ENCODE measurements at places on chromosomes 6 and 20. TPM values are rescaled to one million over a fixed set of nuclear protein-coding genes. Genes with fewer than 3 reads are reported as not detected.

DNA sequence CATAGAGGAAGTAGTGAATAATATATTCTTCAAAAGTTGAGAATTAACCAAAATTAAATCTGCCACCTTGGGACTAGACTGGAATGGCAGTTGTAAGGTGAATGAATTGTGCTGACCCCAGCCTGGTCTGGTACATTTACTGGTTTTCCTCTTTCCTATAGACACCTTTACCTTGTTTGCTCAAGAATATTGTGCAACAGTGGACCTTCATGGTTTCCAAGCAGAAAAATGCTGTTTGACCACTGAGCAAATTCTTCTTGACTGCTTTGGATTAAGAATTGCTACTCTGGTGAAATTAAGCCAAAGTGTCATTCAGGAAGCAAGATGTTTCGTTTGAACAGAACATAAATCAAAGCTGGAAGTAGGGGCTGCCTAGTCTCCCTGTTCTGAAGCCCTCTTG lies 156.6 kb upstream of the TAB2 start:
- DNase-seq, result no peak
- H3K36me3 ChIP-seq, result peaks cover 9% of the 10 kb centered on the region
- no peaks in the 10 kb centered on the region for H3K27me3 ChIP-seq
- H3K27ac ChIP-seq, result no peak overlapping the region
- no peak overlapping the region for H3K4me3 ChIP-seq
- H3K4me1 ChIP-seq, result peaks cover 12% of the 10 kb centered on the region

GRCh38 chr6:166572370-166573261 lies 13.9 kb downstream of the RAMACL start:
- peaks cover 2% of the 10 kb centered on the region for H3K36me3 ChIP-seq
- H3K27me3 ChIP-seq, result no peaks in the 10 kb centered on the region
- H3K4me1 ChIP-seq, result peaks cover 2% of the 10 kb centered on the region
- H3K4me3 ChIP-seq, result no peak overlapping the region
- H3K27ac ChIP-seq, result no peak overlapping the region

Gene E2F3
- 8.8 TPM for total RNA-seq

DNA sequence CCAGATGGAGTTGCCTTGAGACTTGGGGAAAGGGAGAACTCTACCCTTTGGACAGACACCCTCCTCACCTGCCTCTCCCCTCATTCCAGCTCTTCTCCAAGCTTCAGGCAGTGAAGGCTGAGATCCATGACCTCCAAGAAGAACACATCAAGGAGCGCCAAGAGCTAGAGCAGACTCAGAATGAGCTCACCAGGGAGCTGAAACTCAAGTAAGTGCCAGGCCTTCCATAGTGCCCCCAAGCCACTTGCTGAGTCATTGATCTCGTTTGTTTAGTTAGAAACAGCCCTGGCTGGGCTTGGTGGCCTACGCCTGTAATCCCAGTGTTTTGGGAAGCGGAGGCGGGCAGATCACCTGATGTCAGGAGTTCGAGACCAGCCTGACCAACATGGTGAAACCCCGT lies 39.2 kb downstream of the KIF3B start:
- no peak for DNase-seq
- peaks cover 3% of the 10 kb centered on the region for H3K36me3 ChIP-seq
- H3K4me1 ChIP-seq, result peaks cover 14% of the 10 kb centered on the region
- no peak overlapping the region for H3K27ac ChIP-seq
- H3K27me3 ChIP-seq, result no peaks in the 10 kb centered on the region
- H3K4me3 ChIP-seq, result no peak overlapping the region

Gene ARMH2
- 1.1 TPM for total RNA-seq

GRCh38 chr20:53763707-53764414 lies 170.2 kb upstream of the ZNF217 start:
- H3K27me3 ChIP-seq, result no peaks in the 10 kb centered on the region
- no peaks in the 10 kb centered on the region for H3K36me3 ChIP-seq
- no peak for DNase-seq

Gene RBPJL
- total RNA-seq, result not detected

- no peak for DNase-seq
- peaks cover 33% of the 10 kb centered on the region for H3K4me1 ChIP-seq
- peak overlapping the region; percentile 8 for H3K27ac ChIP-seq
- no peak overlapping the region for H3K4me3 ChIP-seq
Observed at GRCh38 chr20:62186887-62187866, 4.3 kb downstream of the MTG2 start.

GRCh38 chr20:62770111-62770910 lies 26.0 kb upstream of the MRGBP start:
- peaks cover 16% of the 10 kb centered on the region for H3K4me1 ChIP-seq
- H3K36me3 ChIP-seq, result no peaks in the 10 kb centered on the region
- DNase-seq, result no peak
- H3K4me3 ChIP-seq, result no peak overlapping the region
- H3K27ac ChIP-seq, result no peak overlapping the region

DNA sequence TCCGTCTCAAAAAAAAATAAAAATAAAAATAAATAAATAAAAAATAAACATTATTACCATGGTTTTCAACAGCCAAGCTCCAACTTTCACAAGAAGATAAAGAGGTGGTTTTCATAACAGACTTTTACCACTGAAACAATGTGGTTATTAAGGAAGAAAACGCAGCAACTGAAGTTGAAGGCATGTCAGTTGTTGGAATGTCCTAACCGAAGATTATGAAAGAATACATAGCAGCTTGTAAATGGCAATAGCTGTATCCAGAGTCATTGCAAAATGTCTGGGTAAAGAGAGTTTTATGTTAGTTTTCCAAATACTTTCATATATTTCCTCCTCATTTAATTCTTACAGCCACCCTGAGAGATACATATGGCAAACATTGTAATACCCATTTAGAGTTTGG lies 161.6 kb upstream of the MARCKS start:
- H3K4me1 ChIP-seq, result no peaks in the 10 kb centered on the region
- no peaks in the 10 kb centered on the region for H3K36me3 ChIP-seq
- DNase-seq, result no peak
- no peak overlapping the region for H3K4me3 ChIP-seq

DNA sequence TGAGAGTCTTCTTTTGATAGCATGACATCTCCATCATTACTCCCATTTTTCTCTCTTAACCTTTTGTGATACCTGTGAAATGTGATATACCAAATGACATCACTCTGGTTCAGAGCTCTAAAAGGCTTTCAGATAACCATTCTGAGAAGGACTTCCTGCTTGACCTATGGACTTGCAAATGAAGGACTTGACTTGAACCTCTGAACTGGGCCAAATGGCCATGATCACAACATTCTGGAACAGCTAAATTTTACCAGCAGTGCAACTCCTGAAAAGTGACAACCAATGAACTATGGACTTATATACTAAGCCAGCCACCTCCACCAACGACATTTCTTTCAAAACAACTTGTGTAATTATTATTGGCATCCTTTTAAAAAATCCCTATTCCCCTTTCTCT lies 1085.8 kb upstream of the CITED2 start:
- H3K4me3 ChIP-seq, result no peak overlapping the region
- peaks cover 2% of the 10 kb centered on the region for H3K36me3 ChIP-seq
- peaks cover 11% of the 10 kb centered on the region for H3K27me3 ChIP-seq
- DNase-seq, result no peak

GRCh38 chr6:56353860-56354259 lies 106.5 kb upstream of the COL21A1 start:
- H3K36me3 ChIP-seq, result no peaks in the 10 kb centered on the region
- H3K27ac ChIP-seq, result no peak overlapping the region
- H3K27me3 ChIP-seq, result peaks cover 5% of the 10 kb centered on the region
- H3K4me1 ChIP-seq, result no peaks in the 10 kb centered on the region
- DNase-seq, result no peak

GRCh38 chr6:13505345-13505734 lies 17.9 kb upstream of the GFOD1 start:
- peaks cover 2% of the 10 kb centered on the region for H3K36me3 ChIP-seq
- no peak for DNase-seq
- H3K4me1 ChIP-seq, result peaks cover 5% of the 10 kb centered on the region
- no peak overlapping the region for H3K4me3 ChIP-seq
- peaks cover 25% of the 10 kb centered on the region for H3K27me3 ChIP-seq

DNA sequence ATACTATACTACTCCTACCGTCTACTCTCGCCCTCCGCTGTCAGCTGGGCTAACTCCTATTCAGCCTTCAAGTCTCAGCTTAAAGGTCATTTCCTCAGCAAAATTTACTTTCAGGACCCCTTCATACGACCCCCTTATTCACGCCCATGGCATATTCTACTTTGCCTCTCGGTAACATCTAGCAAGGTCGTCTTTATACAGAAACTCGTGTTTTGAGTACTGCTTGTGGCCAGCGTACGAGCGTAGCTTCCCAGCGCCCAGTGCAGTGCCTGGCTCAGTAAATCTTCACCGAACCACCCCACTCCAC lies 546 bp downstream of the CRNKL1 start:
- no peak for DNase-seq
- H3K4me3 ChIP-seq, result peak overlapping the region; percentile 100
- peaks cover 10% of the 10 kb centered on the region for H3K36me3 ChIP-seq
- H3K27ac ChIP-seq, result peak overlapping the region; percentile 100
- peaks cover 23% of the 10 kb centered on the region for H3K4me1 ChIP-seq

GRCh38 chr6:167564416-167565250 lies 239.7 kb downstream of the TTLL2 start:
- no peaks in the 10 kb centered on the region for H3K4me1 ChIP-seq
- peaks cover 23% of the 10 kb centered on the region for H3K27me3 ChIP-seq
- H3K27ac ChIP-seq, result no peak overlapping the region

GRCh38 chr6:115766745-115767462 lies 293.8 kb downstream of the FRK start:
- no peaks in the 10 kb centered on the region for H3K36me3 ChIP-seq
- H3K27me3 ChIP-seq, result no peaks in the 10 kb centered on the region
- H3K4me3 ChIP-seq, result no peak overlapping the region
- no peak overlapping the region for H3K27ac ChIP-seq

Gene ZBTB46
- 0.21 TPM for total RNA-seq

DNA sequence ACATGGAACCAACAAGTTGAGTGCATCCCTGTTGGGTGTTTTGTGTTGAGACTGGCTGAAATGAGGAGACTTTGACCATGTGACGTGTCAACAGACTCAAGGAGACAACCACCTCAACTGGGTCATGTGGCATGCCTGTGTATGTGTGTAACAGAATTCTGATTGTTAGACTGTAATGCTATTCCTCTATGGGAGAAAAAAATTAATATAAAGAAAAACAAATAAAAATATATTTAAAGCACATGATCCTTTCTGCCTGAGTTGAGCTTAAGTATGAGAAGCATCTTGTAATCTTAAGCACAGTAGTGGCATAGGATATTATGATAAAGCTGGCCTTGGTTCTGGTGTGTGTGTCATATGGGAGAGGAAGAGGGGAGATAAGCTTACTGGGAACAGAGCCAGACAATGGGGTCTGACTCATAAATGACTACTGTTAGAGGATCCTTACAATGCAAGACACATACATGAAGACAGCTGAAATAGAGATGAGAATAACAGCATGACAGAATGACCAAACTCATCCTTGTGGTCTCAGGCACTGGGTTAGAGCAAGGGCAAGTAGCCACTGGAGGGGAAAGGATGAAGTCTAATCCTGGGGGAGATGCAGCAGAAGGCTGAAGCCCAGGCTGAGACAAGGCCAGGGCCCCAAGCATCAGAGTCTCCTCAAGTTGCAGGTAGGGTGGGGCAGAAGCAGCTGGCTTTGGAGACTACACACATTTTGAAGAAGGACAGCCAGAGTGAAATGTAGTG lies 9.2 kb downstream of the TP53INP2 start:
- DNase-seq, result no peak
- no peaks in the 10 kb centered on the region for H3K27me3 ChIP-seq
- H3K4me1 ChIP-seq, result peaks cover 22% of the 10 kb centered on the region

GRCh38 chr6:40844246-40844645 lies 194.8 kb downstream of the UNC5CL start:
- peaks cover 64% of the 10 kb centered on the region for H3K27me3 ChIP-seq
- H3K4me1 ChIP-seq, result peaks cover 2% of the 10 kb centered on the region
- peaks cover 3% of the 10 kb centered on the region for H3K36me3 ChIP-seq

DNA sequence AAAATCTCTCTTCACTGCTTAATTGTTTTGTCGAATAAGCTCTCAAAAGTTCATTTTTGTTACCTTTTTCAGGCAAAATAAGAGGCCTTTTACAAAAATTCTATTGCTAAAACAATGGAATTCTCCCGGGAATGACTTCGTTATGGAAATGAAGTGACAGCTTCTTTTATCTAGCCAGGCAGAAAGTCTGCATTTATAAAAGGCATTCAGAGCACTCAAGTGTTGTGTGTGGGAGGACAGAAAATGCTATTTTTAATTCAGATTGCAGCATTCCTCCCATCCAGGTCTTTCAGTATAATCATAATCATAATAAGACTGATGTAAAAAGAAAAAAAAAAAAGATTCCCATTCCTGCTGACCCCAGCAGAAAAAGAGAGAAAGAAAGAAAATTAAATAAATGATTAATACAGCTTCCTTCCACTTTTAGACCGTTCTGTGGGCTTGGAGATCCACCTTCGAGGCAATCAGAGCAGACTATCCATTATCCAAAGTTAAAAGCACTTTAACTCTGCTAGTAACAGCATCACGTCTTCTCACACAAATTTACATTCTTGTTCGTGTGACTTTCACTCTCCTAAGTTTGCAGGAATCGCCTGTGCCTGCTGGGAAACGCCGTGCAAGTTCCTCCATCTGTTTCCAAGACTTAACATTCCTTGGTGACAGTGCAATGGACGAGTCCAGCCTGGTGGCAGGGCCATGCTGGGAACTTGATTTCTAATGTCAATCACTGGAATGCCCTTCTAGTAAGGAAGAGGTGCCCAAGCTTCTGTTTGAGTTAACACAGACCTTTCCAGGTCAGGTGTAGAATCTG lies 258.8 kb downstream of the GMPR start:
- H3K27me3 ChIP-seq, result no peaks in the 10 kb centered on the region
- no peaks in the 10 kb centered on the region for H3K36me3 ChIP-seq
- H3K4me3 ChIP-seq, result no peak overlapping the region
- no peak for DNase-seq
- peak overlapping the region; percentile 53 for H3K27ac ChIP-seq
- H3K4me1 ChIP-seq, result peaks cover 33% of the 10 kb centered on the region

Gene ASIP
- total RNA-seq, result not detected

DNA sequence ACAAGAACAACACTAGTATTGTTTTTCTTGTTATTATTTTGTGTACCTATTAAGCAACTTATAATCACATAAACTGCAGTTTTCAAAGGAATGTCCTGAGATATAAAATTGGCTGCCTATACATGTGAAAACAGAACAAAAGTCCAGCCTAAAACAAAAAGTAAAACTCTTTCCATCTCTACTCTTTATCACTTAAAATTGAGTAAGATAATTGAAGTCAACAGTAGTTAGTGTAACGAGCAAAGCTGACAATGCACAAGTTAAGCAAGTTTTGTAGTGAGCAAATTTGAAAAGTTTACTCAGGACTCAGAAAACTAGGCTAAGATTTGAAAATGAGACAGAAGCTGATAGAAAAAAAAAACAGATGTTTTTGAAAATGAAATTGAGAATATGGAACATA lies 941.4 kb upstream of the MAN1A1 start:
- DNase-seq, result no peak
- H3K27ac ChIP-seq, result no peak overlapping the region
- no peaks in the 10 kb centered on the region for H3K36me3 ChIP-seq
- H3K4me1 ChIP-seq, result no peaks in the 10 kb centered on the region
- H3K4me3 ChIP-seq, result no peak overlapping the region
- no peaks in the 10 kb centered on the region for H3K27me3 ChIP-seq

GRCh38 chr6:52871621-52872020 lies 31.0 kb upstream of the GSTA5 start:
- H3K27me3 ChIP-seq, result peaks cover 19% of the 10 kb centered on the region
- no peak for DNase-seq
- no peak overlapping the region for H3K27ac ChIP-seq
- peaks cover 5% of the 10 kb centered on the region for H3K4me1 ChIP-seq
- H3K4me3 ChIP-seq, result no peak overlapping the region

- no peak overlapping the region for H3K27ac ChIP-seq
- H3K27me3 ChIP-seq, result no peaks in the 10 kb centered on the region
- no peak overlapping the region for H3K4me3 ChIP-seq
- peaks cover 6% of the 10 kb centered on the region for H3K36me3 ChIP-seq
- H3K4me1 ChIP-seq, result no peaks in the 10 kb centered on the region
Observed at GRCh38 chr20:58824843-58825242, 25.9 kb downstream of the GNAS-AS1 start.

GRCh38 chr6:141210901-141211300 lies 921.8 kb upstream of the GJE1 start:
- DNase-seq, result no peak
- H3K36me3 ChIP-seq, result no peaks in the 10 kb centered on the region
- no peak overlapping the region for H3K27ac ChIP-seq

Data from T-helper 17 cell (primary cell).